Myocyte (in vitro differentiated cells): ENCODE measurements at places on chromosomes 2 and 18. TPM values are rescaled to one million over a fixed set of nuclear protein-coding genes. Genes with fewer than 3 reads are reported as not detected.

PDE11A gene
- total RNA-seq = 1.2 TPM in 2 replicates

CNDP1 gene
- not detected in 2 replicates for total RNA-seq

PIEZO2 gene
- total RNA-seq = 7.5 and 10.7 TPM in 2 replicates

MYO3B gene
- total RNA-seq = not detected in 2 replicates

UCN gene
- total RNA-seq = 2.4 and 6.6 TPM in 2 replicates

UGT1A8 gene
- not detected in 2 replicates for total RNA-seq

MAT2A gene
- total RNA-seq = 211 and 302 TPM in 2 replicates

OSBPL6 gene
- total RNA-seq = 14.0 and 20.6 TPM in 2 replicates

FBXO11 gene
- total RNA-seq = 28.9 and 34.4 TPM in 2 replicates

TMEM17 gene
- 1.6 and 2.5 TPM in 2 replicates for total RNA-seq

EPB41L5 gene
- total RNA-seq = 8.2 and 18.4 TPM in 2 replicates

ARHGEF4 gene
- total RNA-seq = 0.86 and 1.1 TPM in 2 replicates

CDKL4 gene
- total RNA-seq = 1.6 and 3.5 TPM in 2 replicates

TRIM43 gene
- total RNA-seq = not detected in 2 replicates

CSRNP3 gene
- 1.0 and 3.3 TPM in 2 replicates for total RNA-seq

CYP27A1 gene
- total RNA-seq = 16.5 and 18.0 TPM in 2 replicates

GRB14 gene
- total RNA-seq = 0.43 and 0.52 TPM in 2 replicates

TMBIM1 gene
- total RNA-seq = 198 and 212 TPM in 2 replicates

MC4R gene
- total RNA-seq = not detected in 2 replicates

NT5C1B gene
- not detected in 2 replicates for total RNA-seq

HOXD13 gene
- not detected in 2 replicates for total RNA-seq

C2orf72 gene
- total RNA-seq = not detected in 2 replicates

STAT4 gene
- total RNA-seq = 0.57 and 1.1 TPM in 2 replicates

STRN gene
- total RNA-seq = 18.3 and 25.1 TPM in 2 replicates

MRPL19 gene
- total RNA-seq = 63.8 and 67.4 TPM in 2 replicates

SCYGR4 gene
- not detected in 2 replicates for total RNA-seq

MAPK4 gene
- not detected in 2 replicates for total RNA-seq

ESCO1 gene
- 20.4 and 23.9 TPM in 2 replicates for total RNA-seq

MREG gene
- total RNA-seq = 28.9 and 31.6 TPM in 2 replicates

BMPR2 gene
- 30.1 and 31.8 TPM in 2 replicates for total RNA-seq

SATB2 gene
- total RNA-seq = 8.1 and 9.9 TPM in 2 replicates

SMYD1 gene
- 227 and 243 TPM in 2 replicates for total RNA-seq

VWC2L gene
- total RNA-seq = not detected in 2 replicates
